Ureter (tissue), 1 donor: ENCODE measurements at places on chromosomes 2 and 18. TPM values are rescaled to one million over a fixed set of nuclear protein-coding genes. Genes with fewer than 3 reads are reported as not detected.
A peak's percentile ranks its signal among the peaks of the same experiment; 100 is the strongest.

DNA sequence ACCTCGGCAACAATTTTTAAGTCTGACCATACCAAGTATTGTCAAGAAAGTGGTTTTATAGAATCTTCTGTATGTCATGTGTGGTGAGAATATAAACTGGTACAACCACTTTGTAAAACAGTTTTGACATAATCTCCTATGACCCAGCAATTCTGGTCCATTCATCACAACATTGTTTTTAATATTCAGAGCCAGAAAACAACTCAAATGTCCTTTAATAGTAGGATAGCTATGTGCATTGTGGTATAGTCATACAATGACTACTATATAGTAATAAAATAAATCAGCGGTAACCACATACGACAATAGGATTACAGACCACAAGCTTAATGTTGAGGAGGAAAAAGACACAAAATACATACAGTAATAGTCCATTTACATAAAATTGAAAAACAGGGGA is 175.2 kb upstream of the SPATS2L start:
- no peak for DNase-seq

GRCh38 chr18:48422947-48423378 is 13.8 kb upstream of the ZBTB7C start:
- DNase-seq = no peak

DNA sequence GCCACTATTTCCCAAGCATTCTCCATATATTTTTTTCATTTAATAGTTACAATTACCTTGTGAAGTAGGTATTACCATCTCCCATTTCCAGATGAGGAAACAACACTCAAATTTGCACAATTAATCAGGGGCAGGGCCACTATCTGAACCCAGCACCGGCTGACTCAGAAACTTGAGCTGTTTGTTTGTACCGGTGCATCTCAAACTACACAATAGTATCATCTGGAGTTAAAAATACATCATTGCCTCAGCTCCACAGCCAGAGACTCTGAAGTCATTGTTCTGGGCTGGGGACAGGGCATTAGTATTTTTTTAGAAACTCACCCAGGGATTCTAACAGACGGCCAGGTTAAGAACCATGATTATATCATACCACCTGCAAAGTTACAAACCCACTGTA is 55.9 kb downstream of the CDCA7 start:
- no peak for DNase-seq

Gene DNAJC5G
- total RNA-seq = not detected

Gene DOK6
- total RNA-seq = 4.9 TPM

Gene CYP1B1
- 12.3 TPM for total RNA-seq

Gene KCNS3
- total RNA-seq = 20.3 TPM

- no peak for DNase-seq
Measured at GRCh38 chr2:60634438-60634837, 81.0 kb upstream of the BCL11A start.

DNA sequence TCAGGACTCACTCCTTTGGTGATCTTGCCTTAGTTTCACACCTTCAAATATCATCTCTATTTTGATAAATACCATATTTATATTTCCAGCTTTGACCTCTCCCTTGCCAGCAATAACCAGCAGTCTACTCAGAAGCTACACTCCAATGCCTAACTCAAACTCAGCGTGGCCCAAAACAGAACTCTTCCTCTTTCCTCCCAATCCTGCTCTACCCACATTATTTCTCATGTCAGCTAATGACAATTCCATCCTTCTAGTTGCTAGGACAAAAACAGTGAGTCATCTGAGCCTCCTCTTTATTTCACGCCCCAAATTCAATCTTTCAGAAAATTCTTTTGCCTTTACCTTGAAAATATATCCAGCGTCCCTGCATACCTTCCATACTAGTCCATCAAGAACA is 23.5 kb downstream of the CYRIA start:
- no peak for DNase-seq

Gene ASB18
- total RNA-seq = not detected

DNA sequence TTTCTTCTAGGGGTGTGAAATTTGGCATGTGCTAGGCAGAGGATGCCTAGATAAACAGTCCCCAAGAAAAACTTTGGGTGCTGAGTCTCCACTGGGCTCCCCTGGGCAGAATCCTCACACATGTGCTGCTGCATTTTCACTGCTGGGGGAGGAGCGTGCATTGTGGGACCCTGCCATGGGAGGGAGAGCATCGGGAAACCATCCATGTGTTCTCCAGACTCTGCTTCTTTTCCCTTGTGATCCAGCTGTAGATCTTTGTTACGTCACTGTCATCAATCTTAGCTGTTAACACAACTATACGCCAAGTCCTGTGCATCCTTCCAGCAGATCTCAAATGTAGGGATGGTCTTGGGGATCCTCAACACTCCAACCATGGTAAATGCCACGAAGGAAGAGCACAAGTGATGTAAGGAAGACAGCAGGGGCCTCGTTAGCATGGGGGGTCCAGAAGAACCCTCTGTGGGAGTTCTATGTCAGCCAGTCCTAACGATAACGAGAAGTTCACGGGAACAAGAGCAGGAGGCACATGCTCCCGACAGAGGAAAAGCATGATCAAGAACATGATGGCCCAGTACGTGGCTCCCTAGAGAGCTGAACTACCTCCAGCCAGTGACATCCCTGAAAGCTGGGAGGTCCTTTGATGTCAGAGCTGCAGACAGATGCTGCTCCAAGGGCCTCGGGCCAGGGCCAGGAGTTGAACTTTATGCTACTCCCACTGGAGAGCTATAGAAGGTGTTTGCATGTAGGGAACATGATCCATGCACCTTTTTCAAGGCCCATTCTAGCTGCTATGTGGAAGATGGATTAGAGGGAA is 41.1 kb upstream of the NPAS2 start:
- no peak for DNase-seq

- DNase-seq = no peak
Measured at GRCh38 chr2:120968307-120969015, 232.8 kb downstream of the GLI2 start.

- DNase-seq = no peak
Measured at GRCh38 chr18:7877609-7878008, 310.5 kb downstream of the PTPRM start.

- DNase-seq = no peak
Measured at GRCh38 chr2:124663645-124663997, 638.5 kb downstream of the CNTNAP5 start.

DNA sequence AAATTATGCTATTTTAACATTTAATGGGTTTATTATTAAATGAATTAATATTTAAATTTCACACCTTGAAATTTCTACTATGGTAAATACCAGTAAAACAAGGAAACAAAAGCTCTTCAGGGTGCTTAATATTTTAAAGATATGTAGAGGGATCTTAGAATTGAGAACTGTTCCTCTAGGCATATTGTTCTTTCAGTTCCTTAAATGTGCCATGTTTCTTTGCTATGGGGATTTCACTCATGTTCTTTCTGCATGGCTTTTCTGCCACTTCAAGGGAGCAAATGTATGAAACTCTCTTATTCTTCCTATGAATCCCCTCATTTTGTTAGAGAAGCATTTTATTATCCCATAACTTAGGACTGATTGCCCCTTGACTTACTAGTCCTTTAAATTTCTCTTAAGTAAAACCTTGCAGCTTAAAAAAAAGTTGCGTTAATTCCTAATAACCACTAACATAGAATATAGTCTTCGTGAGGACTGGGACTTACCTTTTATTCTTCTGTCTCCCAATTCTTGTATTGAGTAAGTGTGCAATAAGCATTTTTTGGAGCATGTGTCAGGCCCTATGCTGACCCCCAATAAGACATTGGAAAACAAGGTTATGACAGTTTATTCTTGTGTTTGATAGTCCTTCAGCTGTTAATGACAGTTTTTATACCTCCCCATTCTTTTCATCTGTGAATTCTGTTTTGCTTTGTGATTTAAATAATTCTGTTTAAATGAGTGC is 95.7 kb downstream of the BIRC6 start:
- no peak for DNase-seq

DNA sequence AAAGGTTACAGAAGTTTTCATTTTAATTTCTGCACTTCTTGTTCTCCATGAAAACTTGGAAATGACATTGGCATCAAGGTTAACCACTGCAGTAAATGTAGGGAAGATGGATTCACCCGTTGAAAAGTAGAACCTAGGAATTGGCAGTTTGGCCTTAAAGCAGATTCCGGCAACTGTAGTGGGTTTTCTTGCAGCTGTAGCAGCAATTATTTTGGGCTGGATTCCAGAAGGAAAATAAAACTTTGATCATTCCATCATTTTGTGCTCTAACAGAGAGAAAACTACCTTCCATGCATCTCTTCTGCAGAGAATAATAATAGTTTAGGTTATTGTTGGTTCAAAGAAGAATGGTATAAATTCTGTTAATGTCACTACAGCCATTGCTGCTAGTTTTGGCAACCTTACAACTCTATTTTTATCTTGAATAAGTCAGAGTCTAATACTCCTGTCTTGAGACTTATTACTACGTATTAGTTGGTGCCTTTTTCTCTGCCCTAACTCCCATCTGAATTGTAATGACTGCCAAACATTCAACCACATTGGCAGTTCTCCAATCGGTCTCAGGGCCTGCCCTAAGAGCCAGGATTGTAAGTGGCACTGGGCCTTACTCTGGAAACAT is 178.1 kb upstream of the PIEZO2 start:
- DNase-seq = no peak

GRCh38 chr2:152418688-152419087 is 83.7 kb downstream of the FMNL2 start:
- DNase-seq = no peak

Gene UGT1A7
- 7.7 TPM for total RNA-seq

Gene CLHC1
- total RNA-seq = 26.3 TPM

Gene ASXL3
- total RNA-seq = 5.9 TPM

- DNase-seq = no peak
Measured at GRCh38 chr2:11419781-11420180, 46.2 kb downstream of the E2F6 start.

Gene SATB2
- total RNA-seq = 2.7 TPM

- DNase-seq = peak; percentile 53
Measured at GRCh38 chr2:19538411-19538963, 180.1 kb upstream of the OSR1 start.

- no peak for DNase-seq
Measured at GRCh38 chr2:40243581-40244187, 208.2 kb downstream of the SLC8A1 start.

DNA sequence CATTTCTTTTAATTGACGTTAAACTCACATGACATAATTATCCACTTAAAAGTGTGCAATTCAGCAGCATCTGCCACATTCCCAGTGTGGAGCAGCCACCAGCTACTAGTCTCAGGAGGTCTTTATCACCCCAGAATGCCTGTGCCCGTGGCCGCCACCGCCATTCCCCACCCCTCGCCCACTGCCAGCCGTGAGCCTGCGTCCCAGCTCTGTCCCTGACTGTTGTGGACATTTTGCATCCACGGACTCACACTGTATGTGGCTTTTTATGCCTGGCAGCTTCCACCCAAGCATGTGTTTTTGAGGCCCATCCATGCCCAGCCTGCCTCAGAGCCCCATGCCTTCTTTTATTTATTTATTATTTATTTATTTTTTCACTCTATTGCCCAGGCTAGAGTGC is 9.2 kb downstream of the BOK start:
- DNase-seq = no peak

DNA sequence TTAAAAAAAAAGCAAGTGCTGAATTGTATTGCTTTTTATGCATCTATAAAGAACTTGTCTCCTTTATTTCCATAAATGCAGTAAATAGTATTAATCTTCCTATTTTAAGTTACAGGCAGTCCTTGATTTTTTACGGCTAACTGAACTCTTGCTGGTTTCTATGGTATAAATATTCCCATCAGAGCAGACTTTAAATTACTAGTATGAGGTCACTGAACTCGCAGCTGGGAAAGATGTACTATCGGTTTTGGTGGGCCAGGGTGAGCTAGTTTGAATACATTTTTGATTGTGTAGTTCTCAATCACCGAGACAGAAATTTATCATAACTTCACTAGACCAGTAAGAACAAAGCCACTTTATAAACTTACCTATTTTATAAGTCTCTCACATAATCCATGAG is 20.9 kb upstream of the KDSR start:
- no peak for DNase-seq

Gene TTN
- 3.9 TPM for total RNA-seq

- peak; percentile 35 for DNase-seq
Measured at GRCh38 chr2:109375131-109375561, 238.6 kb downstream of the SEPTIN10 start.

DNA sequence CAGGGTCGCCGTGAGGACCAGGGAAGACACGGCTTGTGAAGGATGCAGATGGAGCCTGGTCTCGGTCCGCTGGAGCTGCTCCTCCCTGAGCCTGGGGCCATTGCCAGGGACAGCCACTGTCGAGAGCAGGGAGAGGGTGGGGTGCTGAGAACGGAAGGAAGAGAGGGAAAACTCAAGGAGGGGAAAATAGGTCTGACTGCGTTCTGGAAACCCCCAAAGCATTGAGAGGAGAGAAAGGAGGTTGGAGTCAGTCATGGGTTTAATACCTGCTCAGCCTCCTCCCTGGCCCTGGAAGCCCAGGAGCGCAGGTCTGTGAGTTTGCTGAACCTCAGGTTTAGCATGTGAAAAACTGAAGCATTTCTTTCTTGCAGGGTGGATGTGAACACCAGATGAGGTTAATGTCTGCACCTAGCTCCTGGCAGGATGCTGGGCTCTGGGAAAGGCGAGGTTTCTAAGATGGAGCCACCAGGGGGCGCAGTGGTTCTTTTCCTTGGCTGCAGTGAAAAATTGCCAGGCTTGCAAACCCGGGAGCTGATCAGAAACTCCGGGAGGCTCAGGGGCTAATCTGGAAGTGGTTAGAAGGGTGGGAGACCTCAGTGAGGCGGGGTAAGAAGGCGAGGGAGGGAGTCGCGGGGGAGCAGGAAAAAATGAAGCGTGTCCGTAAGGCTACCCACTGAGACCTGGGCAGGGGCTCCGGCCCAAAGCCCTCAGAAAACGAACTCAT is 33.6 kb upstream of the RNF149 start:
- DNase-seq = peak; percentile 71

DNA sequence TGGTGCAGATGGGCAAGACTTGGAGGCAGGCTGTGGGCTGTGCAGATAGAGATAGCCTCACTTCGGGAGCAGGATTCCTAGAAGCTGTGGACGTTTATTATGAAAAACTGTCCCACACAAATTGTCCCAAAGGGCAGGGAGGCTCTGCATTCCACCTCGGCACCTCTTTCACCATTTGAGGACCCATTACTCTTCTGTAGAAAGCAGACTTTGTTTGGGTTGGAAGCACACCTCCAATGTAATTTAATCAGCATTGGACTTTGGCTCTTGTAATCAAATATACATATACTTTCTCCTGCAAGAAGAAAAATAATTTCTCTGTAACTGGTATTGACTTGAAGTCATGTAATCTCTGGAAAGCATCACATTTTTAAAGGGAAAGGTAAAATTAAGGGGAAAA is 8.5 kb downstream of the ONECUT2 start:
- DNase-seq = no peak

Gene TMEM198
- total RNA-seq = 6.0 TPM

- no peak for DNase-seq
Measured at GRCh38 chr18:66603941-66604627, at the start of gene CDH19. Gene CDH19 (minus strand): TSS chr18:66604090. CDS start chr18:66572204, 31,886 bp downstream.

Gene LCT
- not detected for total RNA-seq

Gene ZNF519
- 13.2 TPM for total RNA-seq
